HFF-Myc (cell line): ENCODE measurements at places on chromosomes 7 and 10.

- no peak for DNase-seq
Observed at GRCh38 chr7:44327981-44328380, 2.6 kb upstream of the CAMK2B start.

DNA sequence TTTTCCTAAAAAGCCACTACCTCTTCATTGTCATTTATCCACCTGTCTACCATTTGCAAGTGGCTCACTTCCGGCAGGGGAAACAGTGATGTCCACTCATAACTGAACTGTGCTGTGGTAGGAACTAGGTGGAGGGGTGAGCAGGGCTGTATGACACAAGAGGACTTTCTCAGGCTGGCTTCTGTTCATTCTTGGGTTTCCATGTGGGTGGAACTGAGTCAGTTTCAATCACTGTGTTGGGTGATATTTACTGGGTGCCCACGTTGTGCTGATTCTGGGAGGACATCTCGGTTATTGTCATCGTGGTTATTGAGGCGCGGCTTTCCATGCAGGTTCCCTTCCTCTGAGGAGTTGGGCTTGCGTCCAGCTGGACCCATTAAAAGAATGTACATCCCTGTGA lies 38.8 kb downstream of the RAMP3 start:
- no peak for DNase-seq

GRCh38 chr10:78852466-78853240 lies 216.1 kb upstream of the ZMIZ1 start:
- no peak for DNase-seq

GRCh38 chr7:128098629-128099028 lies 67.4 kb upstream of the LRRC4 start:
- no peak for DNase-seq

DNA sequence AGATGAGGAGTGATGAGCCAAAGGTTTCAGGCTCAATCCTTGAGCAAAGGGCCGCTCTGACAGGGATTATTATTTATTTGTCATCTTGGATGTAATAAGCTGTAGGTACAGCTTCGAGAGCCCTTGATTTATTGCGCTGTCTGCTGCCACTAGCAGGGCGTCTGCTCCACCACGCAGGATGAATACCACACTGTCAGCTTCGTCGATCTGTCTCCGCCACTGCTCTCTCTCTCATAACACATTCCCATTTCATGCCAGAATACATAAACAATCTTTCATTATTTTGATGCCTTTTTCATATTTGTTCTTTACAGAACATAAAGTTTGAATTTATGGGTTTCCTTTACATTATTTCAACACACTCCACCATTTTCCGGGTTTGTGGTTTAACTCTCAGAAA lies 276.6 kb downstream of the LRMDA start:
- DNase-seq: no peak

DNA sequence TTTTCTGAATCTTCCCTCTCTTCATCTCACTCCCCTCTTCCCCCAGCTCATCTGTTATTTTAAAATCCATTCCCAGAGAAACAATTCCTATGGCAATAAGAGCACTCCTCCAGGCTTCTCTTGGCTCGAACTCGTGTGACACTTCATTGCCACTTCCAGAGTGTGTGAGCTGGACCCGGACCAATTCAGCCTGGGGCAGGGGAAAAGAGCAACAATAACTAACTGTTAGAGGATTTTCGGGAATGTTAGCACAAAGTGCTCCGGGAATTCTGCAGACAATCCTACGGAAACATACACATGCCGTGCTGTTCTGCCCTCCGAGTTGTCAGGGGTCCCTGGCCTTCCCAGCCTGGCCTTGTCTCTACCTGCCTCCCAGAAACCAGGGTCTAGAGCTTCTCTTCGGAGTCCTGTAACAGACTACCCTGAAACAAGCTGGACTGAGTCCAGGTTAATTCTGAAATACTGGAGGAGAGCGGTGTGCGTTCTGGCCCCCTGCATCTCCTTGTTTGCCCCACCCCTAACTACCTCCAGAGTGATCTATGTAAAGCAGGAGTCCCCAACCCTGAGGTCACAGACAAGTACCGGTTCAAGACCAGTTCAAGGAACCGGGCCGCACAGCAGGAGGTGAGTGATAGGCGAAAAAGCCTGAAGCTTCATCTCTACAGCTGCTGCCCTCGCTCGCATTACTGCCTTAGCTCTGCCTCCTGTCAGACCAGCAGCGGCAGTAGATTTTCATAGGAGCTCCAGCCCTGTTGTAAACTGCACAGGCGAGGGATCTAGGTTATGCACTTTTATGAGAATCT lies 11.3 kb downstream of the COL26A1 start:
- DNase-seq: no peak

GRCh38 chr10:21764466-21765189 lies 230.6 kb downstream of the MLLT10 start:
- DNase-seq: no peak

DNA sequence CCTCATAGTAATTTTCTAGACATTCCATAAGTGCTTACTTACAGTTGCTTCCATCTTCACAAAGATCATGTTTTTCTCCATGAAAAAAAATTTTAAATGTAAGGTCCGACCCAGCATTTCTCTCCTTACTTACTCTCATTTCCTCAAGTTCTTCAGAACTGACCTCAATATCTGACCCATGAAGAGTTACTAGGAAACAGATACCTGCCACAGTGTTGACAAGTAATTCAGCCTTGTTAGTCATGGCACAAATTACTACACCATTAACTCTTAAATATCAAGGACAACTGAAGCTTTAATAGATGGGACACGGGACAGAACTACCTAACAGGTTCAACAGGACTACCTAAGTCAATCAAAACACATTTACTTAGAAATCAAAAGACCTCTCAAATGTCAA lies 316.2 kb downstream of the POM121L12 start:
- DNase-seq: no peak
